ENCODE measurements at places on chromosomes 7 and 10.

- no peak for DNase-seq
These were observed 53.5 kb downstream of the NRF1 start for GRCh38 chr7:129665013-129665401.

GRCh38 chr7:135650831-135651573 is 11.3 kb upstream of the STMP1 start:
- no peak for DNase-seq

GRCh38 chr10:127998501-127999144 is 91.7 kb downstream of the PTPRE start:
- DNase-seq = no peak

- DNase-seq = no peak
These were observed 2.4 kb downstream of the GATA3 start for GRCh38 chr10:8056871-8057331.

- DNase-seq = no peak
These were observed 24.5 kb downstream of the SSMEM1 start for GRCh38 chr7:130232209-130232608.

GRCh38 chr10:93221171-93221496 is 147.4 kb downstream of the CYP26A1 start:
- no peak for DNase-seq

DNA sequence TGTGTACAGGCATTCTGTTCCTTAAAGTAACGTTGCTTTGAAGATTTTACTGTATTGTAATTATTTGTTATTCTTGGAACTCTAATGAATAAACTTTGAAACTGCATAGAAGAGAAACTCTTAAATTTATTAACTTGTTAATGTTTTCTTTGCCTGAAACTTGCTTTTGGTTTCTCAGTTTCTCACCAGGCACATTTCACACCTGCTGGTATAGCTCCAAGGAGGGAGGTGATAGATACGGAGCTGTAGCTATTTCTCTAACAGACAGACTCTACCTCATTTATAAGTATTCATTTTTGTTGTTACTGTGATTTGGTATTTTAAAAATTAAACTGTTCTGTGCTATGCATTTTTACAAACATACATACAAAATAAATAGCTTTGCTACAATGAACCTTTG is 32.7 kb downstream of the R3HCC1L start:
- no peak for DNase-seq

GRCh38 chr7:149863500-149863899 is 10.3 kb upstream of the ATP6V0E2 start:
- DNase-seq = no peak

DNA sequence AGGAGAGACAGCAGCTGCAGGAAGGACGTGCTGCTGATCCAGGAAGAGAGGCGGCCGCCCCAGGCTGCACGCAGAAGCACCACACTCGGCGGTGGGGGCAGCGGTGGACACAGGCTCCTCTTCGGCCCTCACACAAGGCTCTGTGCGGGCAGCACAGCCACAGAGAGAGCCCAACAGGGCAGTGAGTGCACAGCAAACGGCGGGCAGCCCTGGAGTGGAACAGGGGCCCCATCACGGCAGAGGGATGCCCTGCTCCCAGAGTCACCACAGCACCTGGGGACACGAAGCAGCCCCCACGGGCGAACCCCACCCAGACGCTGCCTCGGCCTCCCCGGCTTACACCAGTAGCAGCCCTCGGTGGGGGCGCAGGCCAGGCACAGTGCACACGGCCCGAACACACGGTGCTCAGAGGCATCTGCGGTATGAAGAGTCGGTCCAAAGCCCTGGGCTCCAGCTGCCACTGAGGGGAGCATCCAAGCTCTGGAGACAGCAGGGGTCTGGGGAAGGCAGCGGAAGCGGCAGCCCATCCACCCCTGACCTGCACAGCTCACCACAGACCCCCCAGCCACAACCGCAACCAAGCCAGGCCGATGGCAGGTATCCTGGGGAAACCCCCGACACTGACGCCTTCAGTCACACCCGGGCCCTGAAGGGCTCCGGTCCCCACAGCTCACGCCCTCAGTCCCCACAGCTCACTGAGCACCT is 16.8 kb downstream of the NUDT1 start:
- DNase-seq = no peak

- no peak for DNase-seq
These were observed 132.1 kb downstream of the MACC1 start for GRCh38 chr7:20085086-20085485.

- no peak for DNase-seq
These were observed 37.0 kb downstream of the GSDME start for GRCh38 chr7:24720283-24720682.

GRCh38 chr7:12161146-12161545 is 49.9 kb upstream of the TMEM106B start:
- no peak for DNase-seq

- DNase-seq = no peak
These were observed 6.6 kb upstream of the ABCC2 start for GRCh38 chr10:99775850-99776249.

DNA sequence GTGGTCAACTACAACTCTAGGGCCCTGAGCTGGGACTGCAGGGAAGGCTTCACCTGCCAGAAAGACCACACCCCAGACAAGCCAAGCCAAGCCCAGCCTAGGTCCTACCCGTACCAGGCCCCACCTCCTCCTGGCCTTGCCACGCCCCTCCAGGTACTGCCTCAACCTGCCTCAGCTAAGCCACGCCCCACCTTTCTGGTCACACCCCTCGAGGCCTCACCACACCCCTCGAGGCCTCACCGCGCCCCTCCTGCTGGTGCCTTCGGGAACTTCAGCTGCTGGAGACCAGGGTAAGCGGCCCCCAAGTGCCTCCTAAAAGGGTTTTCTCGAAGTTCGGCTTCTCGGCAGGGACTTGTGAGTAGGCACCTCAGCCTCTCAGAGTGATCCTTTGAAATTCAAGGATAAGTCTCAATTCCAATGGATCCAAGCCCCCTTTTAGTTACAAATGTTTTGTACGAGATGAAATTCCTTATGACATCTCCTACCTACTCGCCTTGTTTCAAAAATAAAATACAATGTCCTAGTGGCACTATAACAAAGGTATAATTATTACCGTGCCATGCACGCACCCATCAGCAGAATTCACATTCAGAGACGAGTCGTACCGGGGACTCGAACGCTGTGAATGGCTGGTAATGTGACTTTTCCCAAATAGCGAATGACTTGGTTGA is 171.2 kb downstream of the ARHGAP21 start:
- DNase-seq = peak; percentile 74

DNA sequence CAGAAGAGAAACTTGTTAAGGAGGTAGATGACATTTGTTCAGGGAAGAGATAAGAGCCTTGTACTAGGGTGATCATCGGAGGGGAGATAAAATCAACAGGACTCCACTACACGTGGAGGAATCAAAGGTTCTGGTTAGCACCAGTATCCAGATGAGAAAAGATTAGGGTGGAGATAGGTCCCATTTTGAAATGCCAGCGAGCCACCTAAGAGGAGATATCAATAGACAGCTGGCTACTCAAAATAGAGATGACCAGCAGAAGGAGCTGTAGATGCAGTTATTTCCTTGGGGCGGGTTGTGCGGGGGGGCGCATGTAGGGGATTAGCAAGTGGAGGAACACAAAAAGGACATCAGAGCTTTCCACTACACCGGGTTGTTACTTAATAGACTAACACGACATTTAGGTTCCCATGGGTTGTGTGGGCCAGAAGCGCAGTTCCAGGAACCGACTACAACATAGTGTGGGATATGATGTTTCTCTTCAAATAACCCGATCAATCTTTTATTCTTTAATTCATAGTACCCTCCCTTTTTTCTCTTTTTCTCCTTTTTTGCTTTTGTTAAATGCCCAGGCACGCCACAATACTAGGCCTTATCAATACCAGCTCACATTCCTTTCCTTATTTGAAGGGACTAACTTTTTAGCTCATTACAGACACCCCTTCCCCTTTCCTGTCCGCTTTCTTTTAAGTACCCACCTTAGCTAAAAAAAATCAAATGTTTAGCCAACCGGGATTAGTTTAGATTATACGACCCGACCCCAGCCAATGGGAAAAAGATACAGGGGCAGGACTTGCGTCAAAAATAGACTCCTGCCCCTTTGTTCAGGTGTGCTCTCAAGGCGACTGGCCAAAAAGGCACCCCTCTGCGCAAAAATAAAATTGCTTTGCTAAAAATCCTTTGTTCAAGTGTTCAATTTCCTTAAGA is 2.0 kb upstream of the KIF11 start:
- no peak for DNase-seq

DNA sequence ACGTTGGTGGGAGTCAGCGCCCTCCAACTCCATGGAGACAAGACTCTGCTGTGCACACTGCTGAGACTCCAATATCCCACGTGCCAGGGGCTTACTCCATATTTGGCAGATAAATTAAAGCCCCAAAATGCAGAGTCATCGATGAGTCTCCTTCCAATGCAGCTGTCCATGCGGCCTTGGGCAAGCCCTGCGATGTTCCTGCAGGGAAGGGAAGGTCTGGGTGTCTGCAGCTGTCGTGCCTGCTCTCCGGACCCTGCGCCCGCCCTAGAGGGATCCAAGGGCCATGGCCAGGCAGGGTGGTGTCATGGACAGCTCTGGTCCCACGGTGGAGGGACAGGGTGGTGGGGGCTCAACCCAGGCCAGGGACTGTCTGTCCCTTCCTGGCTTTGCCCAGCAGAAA is 185.2 kb downstream of the PTPRN2 start:
- DNase-seq = no peak

- no peak for DNase-seq
These were observed 3.5 kb downstream of the TMEM273 start for GRCh38 chr10:49184642-49185111.

GRCh38 chr10:73879296-73880173 is 5.2 kb upstream of the CAMK2G start:
- peak; percentile 90 for DNase-seq

- no peak for DNase-seq
These were observed 11.7 kb upstream of the ZNF862 start for GRCh38 chr7:149826344-149827088.

DNA sequence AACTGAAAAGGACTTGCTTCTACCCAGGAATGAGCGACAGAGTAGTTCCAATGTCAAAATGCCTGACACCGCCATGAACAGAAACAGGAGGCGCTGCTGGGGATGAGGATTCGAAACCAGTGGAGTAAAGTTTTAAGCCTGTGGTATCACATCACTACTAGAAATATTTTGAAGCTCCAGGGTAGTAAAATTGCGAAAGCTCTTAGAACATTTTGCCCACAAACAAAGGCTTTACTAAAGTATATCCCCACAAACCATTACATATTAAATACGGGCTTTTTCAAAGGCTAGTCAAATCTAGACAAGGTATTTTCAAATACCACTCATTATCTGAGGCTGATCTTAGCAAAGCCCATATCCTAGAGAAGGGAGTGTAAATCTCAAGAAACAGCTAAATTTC is 2.4 kb downstream of the PRDX3 start:
- DNase-seq = no peak

DNA sequence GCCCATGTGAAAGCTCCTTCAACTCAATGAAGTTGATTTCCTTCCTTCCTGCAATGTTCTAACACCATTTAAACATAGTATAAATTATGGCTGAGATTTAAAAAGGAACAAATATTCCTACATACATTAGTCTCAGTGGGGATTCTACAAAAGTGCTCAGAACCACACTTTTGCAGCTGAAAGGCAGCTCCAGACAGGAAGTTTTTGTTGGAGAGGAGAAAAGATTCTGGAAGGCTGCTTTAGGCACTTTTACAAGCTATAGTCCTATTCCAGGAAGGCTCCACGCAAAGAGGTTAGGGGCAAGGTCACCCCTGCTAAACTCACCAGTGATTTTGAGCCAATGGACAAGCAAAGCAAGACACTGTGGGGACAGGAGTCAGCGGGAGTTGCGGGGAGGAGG is 179.2 kb upstream of the CDCA7L start:
- DNase-seq = no peak

GRCh38 chr10:125159486-125159931 is 854 bp downstream of the CTBP2 start:
- DNase-seq = peak; percentile 83

DNA sequence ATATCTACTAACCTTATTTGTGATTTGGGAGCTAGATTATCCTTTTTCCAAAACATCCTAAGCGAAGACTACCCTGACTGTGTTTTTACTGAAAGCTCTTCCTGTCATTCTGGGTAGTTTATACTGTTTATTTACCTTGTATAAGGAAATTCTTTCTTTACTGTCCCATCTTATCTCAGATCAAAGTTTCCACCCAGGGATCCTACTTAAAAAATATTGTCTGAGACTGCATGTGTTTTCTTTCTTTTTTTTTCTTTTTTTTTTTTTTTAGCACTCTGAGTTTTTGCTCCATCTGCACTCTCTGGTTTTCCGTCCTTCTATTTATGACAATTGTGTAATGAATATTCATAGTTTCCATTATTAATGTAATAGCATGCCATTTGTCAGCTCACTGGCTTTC is 26.5 kb downstream of the CDK14 start:
- no peak for DNase-seq

- DNase-seq = no peak
These were observed 37.2 kb upstream of the PAPSS2 start for GRCh38 chr10:87622314-87623004.

DNA sequence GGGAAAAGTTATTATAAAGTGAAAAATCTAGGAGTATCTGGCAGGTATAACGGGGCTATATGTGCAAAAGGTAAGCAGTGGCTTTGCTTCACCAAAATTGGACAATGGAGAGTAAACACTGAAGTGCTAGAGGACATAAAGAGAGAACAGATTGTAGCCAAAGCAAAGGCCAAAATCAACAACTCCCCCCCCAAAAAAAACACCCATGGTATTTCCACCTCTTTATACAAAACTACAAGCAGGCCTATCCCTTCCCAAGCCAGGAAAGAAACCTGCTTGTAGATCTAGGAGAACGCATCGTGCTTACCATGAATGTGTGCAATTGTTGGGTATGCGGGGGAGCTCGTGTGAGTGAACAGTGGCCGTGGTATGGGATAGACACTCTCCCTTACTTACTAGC is 9.2 kb upstream of the AKR1B1 start:
- no peak for DNase-seq

- DNase-seq = no peak
These were observed 94.8 kb upstream of the PPIF start for GRCh38 chr10:79252450-79252849.

All from osteocyte (in vitro differentiated cells).